ENCODE measurements at places on chromosomes 12 and 14.

- DNase-seq = no peak
Observed at GRCh38 chr12:25957793-25958427, 572 bp upstream of the RASSF8 start.

- DNase-seq = no peak
Observed at GRCh38 chr14:96925422-96925821, 128.2 kb downstream of the VRK1 start.

- no peak for DNase-seq
Observed at GRCh38 chr12:15544589-15544988, 222.3 kb downstream of the PTPRO start.

DNA sequence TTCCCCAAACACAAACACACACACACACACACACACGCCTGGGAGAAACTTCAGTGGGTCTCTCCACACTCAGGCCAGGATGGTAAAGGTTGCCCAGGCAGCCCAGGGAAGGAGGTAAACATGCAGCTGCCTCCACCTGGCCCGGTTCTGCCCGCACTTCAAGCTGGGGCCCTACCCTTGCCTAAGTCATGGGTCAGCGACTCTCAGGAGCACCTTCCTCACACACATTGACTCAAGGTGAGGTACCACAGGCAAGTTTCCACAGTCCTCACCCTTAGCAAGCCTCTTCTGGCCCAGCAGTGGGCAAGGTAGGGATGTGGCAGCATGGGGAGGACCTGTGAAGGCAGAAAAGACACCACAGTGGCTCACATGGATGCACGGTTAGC is 14.1 kb upstream of the FAIM2 start:
- no peak for DNase-seq

DNA sequence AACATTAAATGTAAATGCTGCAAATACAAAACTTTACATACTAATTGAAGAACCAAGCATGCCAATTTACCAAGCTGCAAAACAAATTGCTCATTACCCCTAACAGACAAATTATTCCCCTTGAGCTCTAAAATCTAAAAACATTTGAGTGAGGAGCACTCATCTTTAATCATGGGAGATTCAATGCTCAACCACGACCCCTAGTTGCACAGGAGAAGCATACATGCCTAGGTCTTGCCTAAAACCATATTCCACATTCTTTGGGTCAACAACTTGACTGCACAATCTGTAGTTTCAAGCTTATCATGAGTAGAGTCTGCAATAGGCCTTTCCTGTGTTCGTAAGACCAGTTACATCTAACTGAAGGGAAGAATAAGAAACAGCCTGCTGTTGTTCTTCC is 69.7 kb downstream of the MGAT4C start:
- no peak for DNase-seq

Measured in keratinocyte (primary cell).